Esophagus mucosa (tissue), 1 donor: ENCODE measurements at places on chromosomes 5 and 9. TPM values are rescaled to one million over a fixed set of nuclear protein-coding genes. Genes with fewer than 3 reads are reported as not detected.

Gene NOL8
- total RNA-seq = 20.8 TPM

Gene IFNA21
- total RNA-seq = not detected

Gene GRM6
- total RNA-seq = not detected

Gene AK8
- total RNA-seq = 1.7 TPM

Gene GDA
- total RNA-seq = 0.52 TPM

Gene IQGAP2
- total RNA-seq = 4.2 TPM

Gene GARIN3
- not detected for total RNA-seq

Gene EHMT1
- total RNA-seq = 48.0 TPM

Gene CFAP90
- total RNA-seq = not detected

Gene PCDHA11
- total RNA-seq = not detected

Gene IL9
- not detected for total RNA-seq

Gene BARHL1
- not detected for total RNA-seq

Gene PTGS1
- total RNA-seq = 29.9 TPM

Gene BRD3
- total RNA-seq = 13.2 TPM

Gene PCDHA1
- total RNA-seq = not detected

Gene EPB41L4B
- total RNA-seq = 1.1 TPM

Gene HNRNPA0
- 17.9 TPM for total RNA-seq

Gene ASPN
- 0.36 TPM for total RNA-seq

Gene PTGER4
- 1.5 TPM for total RNA-seq

Gene SOHLH1
- not detected for total RNA-seq

Gene ST8SIA4
- total RNA-seq = 1.4 TPM

Gene SPAAR
- total RNA-seq = 0.16 TPM

Gene CLTB
- total RNA-seq = 266 TPM

Gene HTR1A
- not detected for total RNA-seq

Gene MOB3B
- 3.7 TPM for total RNA-seq

Gene EGR1
- total RNA-seq = 35.1 TPM

Gene CDH9
- not detected for total RNA-seq

Gene GSN
- total RNA-seq = 270 TPM

Gene PCDHB2
- 2.2 TPM for total RNA-seq

Gene MAP1B
- total RNA-seq = 8.4 TPM

Gene FAM78A
- total RNA-seq = 0.72 TPM

Gene IFNA2
- total RNA-seq = not detected

Gene PCDHB4
- total RNA-seq = 0.52 TPM

Gene FBP2
- total RNA-seq = not detected

Gene NRARP
- total RNA-seq = 20.4 TPM

Gene PCDHB9
- total RNA-seq = 0.48 TPM

Gene SPATA31A1
- not detected for total RNA-seq

Gene AGPAT2
- total RNA-seq = 91.7 TPM

Gene SDHA
- 53.6 TPM for total RNA-seq

Gene ZER1
- total RNA-seq = 23.2 TPM

Gene PCDHGB4
- 2.8 TPM for total RNA-seq

Gene RNF20
- total RNA-seq = 36.9 TPM

Gene BRD9
- 21.2 TPM for total RNA-seq

Gene PPP2R2B
- total RNA-seq = 0.76 TPM

Gene OR1L1
- total RNA-seq = not detected

Gene COL5A1
- 3.3 TPM for total RNA-seq

Gene CEL
- total RNA-seq = 2.4 TPM

Gene FAM114A2
- 24.4 TPM for total RNA-seq

Gene CDH12
- not detected for total RNA-seq

Gene MARCHF3
- 2.4 TPM for total RNA-seq

Gene DMRT3
- not detected for total RNA-seq
